ENCODE measurements at places on chromosomes 7 and 10.

- no peak for DNase-seq
Observed at GRCh38 chr7:75945297-75946168, 30.6 kb downstream of the POR start.

GRCh38 chr7:113339661-113340060 is 221.3 kb upstream of the SMIM30 start:
- no peak for DNase-seq

- DNase-seq, result no peak
Observed at GRCh38 chr10:49165821-49166483, 22.2 kb downstream of the TMEM273 start.

DNA sequence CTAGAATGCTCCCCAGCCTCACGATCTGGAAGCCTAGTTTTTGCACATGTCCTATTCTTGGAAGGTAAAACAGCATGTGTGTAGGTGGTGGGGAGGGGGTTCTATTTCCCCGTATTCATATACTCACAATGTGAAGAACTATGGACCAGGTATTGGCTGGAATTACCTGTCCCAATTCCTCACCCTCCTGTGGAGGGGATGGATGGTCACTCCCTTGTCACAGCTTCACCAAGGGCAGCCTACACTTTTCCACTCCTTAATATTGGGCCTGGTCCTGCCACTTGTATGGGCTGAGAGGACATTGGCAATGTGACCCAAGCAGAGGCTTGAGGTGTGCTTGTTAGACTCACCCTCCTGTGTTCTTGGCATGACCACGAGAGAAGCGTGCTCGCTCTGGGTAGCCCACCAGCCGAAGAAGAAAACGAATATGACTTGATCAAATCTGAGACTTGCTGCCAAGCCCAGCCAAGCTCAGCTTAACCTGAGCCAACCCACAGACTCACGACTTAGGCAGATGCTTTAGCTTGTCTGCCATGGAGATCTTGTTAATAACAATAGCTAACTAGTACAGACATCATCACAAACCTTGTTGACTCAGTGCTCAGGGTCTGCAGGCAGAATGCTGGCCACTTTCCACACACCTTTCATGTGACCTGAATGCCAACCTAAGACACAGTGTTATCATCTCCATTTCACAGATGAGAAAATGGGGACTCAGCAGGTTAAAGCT is 17.2 kb downstream of the ZNF488 start:
- no peak for DNase-seq

GRCh38 chr7:130875265-130875741 is 141.3 kb upstream of the KLF14 start:
- no peak for DNase-seq

GRCh38 chr7:124515106-124515830 is 250.3 kb downstream of the GPR37 start:
- DNase-seq, result no peak

DNA sequence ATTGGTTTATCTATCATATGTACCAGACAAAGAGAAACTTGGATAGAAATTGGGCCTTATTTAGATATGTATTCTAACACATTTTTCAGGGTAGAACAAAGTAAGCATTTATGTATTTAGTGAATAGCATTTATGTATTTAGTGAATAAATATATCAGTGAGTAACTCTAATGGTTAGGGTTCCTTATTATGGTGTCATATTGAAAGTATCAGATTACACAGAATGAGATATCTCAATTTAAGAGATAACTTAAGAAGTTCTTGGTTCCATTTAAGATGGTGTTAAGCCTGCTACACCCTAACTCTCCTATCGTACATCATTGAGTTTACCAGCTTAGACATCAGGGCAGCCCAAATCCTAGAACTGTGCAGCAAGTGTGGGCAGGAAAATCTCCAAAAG is 35.9 kb upstream of the DMTF1 start:
- DNase-seq, result no peak

DNA sequence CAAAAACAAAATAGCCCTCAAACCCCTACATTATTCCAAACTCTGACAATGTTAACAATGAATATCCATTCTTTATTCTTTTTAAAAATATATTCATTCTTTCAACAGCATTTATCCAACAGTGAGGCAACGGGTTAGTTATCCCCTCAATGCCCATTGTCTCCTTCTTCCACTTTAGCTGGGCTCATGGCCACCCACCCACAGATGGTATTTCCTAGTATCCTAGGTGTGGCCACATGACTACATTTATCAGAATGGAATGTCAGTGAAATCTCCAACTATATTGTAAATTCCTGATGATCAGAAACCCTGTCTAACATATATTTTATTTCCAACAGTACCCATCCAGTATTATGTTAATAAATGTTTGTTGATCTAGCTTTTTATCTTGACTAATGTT is 13.6 kb downstream of the HOXA1 start:
- DNase-seq, result no peak

DNA sequence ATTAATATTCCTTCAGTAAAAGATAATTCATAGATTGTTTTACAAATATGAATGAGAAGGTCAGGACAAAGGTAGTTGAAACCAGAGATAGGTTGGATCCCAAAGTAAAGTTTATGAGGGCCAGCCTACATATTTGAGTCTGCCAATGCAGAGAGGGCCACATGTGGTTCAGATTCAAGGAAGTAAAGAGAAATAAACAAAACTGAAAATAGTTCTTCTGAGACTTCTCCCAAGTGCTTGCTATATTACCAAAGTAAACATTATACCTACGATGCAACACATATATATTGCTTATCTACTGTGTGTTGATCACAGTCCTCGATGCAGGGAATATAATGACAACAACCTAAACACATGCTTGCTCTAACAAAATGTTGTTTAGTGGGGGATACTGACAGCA is 109.8 kb downstream of the MALRD1 start:
- DNase-seq, result no peak

DNA sequence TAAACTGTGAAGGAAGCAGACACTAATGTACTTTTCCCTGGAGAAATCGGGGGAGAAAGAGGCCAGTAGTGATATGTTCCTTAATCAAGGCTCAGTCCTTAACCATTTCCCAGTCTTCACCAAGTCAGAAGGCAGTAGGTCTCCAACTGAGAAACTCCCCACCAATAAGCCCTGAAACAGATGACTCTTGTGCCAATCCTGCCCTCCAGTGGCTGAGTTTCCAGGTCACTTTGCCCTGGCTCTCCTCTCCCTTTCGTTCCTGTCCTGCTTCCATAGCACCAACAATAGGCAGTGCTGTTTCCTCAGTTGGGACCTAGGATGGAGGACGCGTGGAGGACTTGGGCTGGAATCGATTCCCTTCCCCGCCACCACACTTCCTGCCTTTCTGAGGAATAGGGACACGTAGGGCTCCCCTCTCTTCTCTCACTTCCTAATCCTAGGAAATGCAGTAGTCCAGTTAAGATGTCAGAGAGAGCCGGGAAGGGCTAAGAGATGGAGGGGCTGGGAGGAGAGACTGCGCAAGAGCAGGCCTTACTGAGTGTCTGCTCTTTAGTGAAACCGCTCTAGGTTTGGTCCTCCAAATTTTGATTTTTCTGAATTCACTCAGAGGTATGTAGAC is 23.4 kb downstream of the ATOH7 start:
- DNase-seq, result peak; percentile 3

GRCh38 chr7:127822822-127823508 is 171.0 kb downstream of the SND1 start:
- no peak for DNase-seq

- no peak for DNase-seq
Observed at GRCh38 chr7:145534301-145534700, 582.3 kb upstream of the CNTNAP2 start.

DNA sequence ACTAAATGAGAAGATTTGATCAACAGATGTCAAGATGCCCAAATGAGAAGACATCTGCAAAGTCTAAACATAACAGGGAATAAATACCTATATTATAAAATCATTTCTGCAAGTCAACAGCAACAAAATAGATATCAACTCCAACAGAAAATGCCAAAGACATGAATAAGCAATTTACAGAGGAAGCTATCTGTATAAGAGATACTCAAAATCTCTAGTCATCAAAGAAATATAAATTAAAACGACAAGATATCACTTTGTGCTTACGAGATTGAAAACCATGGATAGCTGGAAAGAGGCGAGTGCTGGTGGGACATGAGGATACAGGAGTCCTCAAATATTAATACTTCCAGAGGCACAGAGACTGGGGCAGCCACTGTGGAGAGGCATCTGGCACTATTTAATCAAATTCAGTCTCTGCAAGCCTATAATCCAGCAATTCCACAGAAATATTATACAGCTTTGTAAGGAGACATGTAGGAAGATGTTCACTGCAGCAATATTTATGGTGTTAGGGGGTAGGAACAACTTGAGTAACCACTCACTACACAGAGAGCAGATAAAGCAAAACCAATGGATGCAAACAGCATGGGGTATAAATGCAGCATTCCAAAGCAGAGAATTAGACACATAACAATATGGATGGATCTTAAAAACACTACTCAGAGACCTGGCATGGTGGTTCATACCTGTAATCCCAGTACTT is 4.8 kb downstream of the DNMBP start:
- no peak for DNase-seq

GRCh38 chr10:79207096-79207357 is 138.3 kb downstream of the ZMIZ1 start:
- DNase-seq, result no peak

GRCh38 chr10:70367195-70367796 is 15.1 kb downstream of the LRRC20 start:
- DNase-seq, result no peak

DNA sequence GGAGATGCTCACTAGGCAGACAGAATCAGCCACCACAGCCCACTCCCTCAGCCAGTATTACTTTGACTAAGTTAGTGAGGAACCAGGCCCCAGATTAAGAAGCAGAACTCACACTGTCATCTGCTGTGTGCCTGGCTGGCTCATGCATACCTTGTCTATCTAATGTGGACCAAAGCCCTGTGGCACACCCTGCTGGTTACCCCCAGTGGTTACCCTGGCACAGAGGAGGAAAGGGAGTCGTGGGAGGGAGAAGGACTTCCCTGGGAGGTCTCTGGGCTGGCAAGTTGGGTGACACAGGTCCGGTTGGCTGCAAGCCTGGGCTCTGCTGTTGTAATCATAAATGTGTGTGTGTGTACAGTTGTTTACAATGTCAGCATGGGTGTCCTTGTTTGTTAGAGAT is 7.5 kb upstream of the SH2D4B start:
- peak; percentile 33 for DNase-seq

DNA sequence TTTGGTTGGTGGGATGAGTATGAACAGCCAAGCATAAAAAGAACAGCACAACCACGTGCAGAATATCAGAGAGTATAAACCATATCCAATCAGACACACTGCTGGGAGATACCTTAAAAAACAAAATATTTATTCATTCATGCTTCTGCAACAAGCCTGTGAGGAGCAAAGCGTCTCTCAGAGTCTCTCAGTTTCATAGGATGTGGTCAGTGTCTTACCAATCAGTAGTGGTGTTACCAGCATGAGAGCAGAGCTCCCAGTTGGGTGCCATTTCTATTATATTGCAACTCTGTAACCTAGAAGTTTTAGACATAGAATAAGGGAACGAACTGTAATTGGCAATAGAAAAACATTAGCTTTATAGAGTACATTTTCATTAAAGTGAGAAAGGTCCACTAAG is 445.9 kb upstream of the LRRN3 start:
- no peak for DNase-seq

DNA sequence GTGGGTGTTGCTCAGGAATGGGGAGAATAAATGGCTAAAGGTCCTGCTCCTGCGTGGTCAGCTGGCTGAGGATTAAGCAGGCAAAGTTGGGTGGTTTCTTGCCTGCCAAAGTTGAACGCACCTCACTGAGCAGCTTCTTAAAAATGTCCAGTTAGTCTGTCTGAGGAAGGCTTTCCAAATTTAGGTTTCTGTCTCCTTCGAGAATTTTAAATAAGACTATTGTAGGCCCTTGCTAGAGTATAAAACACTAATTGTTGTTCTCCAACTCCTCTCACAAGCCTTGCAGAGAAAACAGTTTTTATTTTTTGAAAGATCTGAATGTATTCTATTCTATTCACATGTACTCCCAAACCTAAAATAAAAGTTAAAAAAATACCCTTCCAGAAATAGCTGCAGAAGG is 122.0 kb upstream of the LAMB4 start:
- no peak for DNase-seq

DNA sequence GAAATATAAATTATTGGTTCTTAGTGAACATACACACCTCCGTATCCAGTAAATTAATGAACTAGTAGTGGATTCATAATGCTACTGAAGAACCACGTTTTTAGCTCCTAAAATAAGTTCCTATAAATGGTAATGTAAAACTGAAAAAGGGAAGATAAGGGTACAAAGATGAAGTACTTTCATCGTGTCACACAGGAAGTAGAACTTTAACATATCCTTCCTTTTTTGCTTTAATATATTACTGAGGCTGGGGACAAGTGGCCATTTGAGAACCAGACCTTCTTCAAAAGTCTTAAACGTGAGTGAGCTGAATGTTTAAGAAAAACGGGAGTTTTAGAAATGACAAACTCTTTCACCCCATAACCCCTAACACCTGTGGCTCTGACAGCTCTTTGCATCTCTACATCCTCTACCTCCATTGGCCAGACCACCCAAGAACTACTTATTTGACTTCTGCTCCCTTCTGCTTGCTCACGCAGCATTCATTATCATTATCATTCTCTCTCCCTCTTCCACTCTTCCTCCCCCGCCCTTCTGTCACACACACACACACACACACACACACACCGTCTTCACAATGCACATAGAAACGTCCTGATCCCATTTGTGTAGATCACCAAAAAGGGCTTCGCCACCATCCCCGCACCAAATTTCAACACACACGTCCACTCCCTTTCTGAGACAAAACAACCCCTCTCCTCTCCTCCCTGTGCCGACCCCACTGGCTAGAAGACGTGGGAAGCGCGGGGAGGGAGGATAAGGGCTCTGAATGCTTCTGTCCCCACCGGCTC is 677 bp downstream of the SKAP2 start:
- peak; percentile 37 for DNase-seq

DNA sequence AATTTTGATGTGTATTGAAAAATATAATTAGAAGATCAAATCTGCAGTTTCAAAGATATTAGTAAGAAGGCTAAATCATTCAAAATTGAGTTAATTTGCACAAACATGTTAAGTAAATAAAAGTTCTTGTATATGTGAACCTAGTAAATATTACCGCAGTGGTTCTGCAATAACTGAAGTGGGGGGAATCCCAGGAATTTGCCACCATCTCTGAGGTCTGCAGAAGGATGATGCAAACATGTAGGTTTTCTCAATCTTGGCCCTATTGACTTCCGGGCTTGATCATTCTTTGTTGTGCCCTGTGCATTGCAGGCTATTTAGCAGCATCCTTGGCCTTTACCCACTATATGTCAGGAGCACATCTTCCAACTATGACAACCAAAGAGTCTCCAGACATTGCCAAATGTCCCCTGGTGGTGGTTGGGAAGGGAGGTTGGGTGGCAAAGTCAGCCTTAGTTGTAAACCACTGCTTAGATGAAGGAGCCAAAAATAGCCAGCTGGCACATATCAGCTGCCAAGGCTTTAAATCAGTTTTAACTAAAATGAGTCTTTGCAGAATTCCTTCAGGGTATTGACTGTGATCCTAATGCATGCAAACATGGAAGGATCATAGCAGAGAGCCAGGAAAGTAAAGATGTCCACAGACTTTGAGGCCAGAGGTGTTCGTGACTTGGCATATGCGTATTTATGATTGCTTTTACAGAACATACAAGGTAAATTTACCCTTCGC is 146.3 kb downstream of the TRIL start:
- DNase-seq, result no peak

- DNase-seq, result no peak
Observed at GRCh38 chr7:7535691-7536090, at the start of gene COL28A1. COL28A1 (minus strand) TSS chr7:7535873; CDS start chr7:7532875, 2,998 bp downstream.
